Central memory CD4-positive, alpha-beta T cell (primary cell): ENCODE measurements at places on chromosomes 11 and 22.

- no peak for DNase-seq
Measured at GRCh38 chr22:49515475-49515874, 312.2 kb downstream of the BRD1 start.

DNA sequence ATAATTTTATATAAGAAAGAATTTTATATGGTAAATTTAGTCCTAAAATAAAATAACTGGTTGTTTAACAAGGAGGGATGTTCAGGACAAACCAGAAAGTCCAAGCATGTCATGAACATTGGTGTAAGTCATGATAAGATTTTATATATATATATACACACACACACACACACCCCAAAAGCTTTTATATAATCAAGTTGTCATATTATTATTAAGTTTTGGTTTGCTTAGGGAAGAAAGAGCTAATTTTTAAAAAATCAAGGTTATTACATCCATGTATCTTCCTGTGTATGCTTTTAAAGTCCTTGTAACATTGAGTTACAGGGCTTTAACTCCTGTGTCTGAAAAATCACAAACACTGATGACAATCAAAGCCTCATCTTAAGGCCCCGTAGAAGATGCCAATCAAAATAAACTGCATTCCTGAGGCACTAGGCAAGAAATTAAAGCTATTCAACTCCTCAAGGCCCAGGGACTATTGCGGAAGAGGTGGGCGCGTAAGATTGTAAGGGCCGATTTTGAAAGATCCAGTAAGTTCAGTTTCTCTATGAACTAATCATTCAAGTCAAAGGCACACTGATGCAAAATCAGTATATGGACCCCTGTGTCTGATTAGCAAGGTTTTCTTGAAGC, 16.8 kb downstream of the APOL6 start:
- DNase-seq, result no peak

DNA sequence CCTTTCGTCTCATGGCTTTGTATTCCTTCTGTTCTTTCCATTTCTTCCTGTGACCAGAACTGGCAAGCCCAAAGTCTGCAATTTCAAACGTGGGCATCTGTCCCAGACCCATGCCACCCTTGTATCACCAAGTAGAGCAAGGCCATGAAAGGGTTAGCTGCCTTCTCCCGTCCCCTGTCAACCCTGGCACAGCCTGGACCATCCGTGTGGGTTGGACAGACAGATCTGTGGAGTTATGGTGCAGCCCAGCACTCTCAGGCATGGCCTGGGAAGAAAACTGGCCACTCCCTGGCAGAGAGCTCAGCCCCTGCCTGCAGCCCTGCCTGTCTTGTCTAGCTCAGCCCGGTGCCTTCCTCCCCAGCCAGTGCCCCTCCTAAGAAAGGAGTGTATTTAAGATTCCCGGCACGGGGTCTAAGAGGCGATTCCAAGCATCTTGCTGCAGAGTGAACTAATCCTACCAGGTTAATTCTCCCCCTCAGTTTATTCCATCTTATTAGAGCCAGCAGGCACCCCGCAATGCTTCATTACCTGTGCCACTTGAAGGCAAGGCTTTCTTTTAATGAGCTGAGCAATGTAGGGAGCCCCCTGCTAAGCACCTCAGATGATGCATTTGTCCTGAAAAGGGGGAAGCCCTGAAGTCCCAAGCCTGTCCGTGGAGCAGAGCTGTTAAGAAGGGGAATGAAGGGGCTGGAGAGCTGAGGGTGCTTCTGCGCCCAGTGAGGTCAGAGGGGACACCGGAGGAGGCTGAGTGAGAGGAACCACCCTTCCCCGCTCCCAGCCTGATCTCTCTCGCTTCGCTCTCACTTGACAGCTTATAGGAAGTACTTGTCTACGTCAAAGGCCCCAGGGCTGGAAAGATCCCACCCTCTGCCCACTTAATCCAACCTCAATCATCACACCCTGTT, 130.6 kb downstream of the SPATA19 start:
- no peak for DNase-seq

DNA sequence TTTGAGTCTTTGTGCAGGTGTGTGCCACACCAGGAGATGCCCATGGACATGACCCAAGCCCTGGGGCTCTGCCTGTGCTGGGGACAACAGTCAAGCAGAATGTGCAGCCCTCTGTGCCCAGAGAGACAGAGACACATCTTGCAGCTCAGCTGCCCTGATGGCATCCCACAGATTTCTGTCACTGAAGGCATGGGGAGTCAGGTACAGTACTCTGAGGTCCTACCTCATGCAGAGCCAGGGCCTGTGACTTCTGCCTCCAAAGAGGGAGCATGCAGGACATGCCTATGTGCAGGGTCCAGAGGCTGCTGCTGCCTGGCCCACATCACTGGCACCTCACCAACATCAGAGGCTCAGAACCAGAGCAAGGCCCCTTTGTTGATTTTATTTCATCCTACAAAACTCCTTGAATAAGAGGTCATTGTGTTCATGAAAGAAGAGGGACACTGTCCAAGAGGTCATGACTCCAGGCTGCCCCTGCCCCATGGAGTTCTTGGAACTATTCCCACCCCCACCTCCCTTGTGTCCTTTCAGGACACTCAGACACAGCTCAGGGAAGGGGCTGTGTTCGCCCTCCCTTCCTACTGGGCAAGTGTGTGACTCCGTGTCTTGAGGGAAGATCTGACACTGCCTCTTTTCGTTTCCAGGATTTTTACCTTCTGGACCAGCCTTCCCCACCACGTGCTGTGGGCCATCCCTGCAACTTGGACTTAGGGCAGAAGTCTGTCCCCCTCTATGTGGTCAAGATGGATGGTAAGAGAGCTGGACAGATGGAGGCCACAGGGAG, 62.3 kb downstream of the BTG4 start:
- no peak for DNase-seq

DNA sequence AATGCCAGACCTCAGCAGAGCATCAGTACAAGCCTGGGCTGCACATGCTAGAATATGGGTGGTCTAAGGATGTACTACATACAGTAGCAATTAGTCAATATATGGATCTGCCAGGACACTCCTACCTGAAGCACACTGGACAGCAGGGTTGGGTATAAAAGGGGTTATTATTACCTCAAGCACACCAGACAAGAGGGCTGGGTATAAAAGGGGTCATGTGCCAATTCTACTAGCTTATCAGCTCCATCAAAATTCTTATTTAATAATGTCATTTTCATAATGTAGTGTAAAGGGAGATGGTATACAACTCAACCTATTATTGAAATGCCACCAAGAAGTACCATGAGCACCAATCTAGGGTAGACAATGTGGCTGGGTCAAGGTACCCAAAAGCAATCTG, 44.7 kb upstream of the PRODH start:
- no peak for DNase-seq

GRCh38 chr11:57430952-57431351, 4.0 kb upstream of the SLC43A3 start:
- no peak for DNase-seq

DNA sequence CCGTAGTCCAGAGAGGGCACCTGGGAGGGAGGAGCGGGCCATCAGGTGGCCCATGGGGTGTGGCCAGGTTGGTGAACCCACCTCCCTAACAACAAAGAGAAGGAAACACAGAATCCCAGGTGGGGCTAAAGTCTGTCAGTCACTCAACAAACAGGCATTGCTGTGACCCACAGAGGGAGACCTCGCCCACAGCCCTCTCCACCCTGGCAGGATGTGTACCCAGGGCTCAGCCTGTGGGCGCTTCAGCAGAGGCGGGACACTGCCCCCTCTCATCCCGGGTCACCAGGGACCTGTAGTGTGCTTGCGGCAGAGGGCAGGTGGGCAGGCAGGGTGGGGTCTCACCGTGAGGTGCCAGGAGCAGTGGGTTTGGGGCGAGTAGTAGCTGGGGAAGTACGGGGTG, 25.1 kb downstream of the TMPRSS6 start:
- DNase-seq, result no peak

DNA sequence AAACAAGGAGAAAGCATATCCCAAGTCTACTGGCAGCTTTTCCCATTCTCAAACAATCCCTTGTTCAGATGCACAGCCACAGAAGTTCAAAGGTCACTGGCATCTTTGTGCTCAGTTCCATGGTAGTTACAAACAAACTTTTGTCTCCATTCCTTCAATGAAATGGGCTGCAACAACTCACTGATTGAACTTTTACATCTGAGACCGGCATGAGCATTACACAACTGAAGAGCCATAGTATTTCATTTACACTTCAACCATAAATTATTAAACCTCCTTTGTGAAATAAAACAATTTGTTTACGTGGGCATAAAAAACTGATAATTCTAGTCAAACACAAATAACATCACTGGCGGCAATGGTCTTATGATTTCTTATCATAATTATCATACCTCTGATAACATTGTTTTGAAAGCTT, 67.8 kb upstream of the ARHGAP32 start:
- DNase-seq, result no peak
